Fibroblast of mammary gland (primary cell): ENCODE measurements at places on chromosomes 6 and 20.

GRCh38 chr6:75204217-75204958 is 1.5 kb downstream of the COL12A1 start:
- DNase-seq: peak; percentile 96

DNA sequence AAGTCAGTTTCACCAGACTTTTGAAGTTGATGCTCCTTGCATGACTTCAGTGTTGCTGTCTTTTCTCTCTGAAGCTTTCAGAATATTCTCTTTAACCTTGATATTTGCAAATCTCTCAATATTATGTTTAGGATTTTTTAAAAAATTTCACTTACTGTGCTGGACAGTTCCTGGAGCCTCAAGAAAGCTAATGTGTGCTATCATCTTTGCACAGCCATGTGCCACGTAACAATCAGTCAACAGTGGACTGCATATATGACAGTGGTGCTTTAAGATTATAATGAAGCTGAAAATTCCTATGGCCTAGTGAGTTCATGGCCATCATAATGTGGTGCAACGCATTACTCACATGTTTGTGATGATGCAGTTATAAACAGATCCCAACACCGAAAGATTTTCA is 59.1 kb upstream of the OGFRL1 start:
- no peak for DNase-seq

DNA sequence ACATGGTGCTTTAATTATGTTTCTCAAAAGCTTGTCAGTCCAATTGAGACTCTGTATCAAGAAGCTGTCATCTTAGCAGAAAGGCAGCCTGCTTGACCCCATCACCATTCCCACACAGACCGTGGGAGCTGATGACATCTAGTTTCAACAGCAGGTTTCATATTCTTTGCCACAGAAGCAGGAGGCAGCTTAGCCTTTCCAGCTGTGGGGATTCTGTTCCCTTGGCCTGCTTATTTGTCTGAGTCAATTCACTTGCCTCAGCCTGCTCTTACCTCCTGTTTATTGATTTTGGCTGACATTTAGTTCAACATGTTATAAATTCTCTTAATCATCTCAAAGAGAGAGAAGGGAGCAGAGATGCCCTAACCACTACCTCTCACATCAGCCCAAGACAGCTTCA is 527.7 kb downstream of the ADGRB3 start:
- DNase-seq: peak; percentile 1

- DNase-seq: no peak
Measured at GRCh38 chr6:128754658-128755256, 128.2 kb upstream of the LAMA2 start.

DNA sequence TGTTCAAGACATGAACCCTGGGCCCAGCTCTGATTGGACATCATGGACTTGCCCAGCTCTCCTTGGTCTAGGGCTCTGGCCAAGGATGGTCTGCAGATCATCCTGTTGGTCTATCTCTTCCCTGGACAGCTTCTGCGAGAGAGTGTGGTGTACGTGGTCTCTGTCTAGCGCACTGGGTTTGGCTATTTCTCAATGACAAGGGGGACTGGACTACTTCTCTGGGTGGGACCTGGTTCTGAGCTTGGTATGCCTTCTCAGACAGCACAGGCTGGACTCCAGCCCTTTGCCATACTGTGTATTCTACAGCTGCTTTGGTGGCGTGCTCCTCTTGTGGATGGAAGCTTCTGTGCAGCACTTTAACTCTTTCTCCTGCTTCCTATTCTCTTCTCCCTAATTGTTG is 8.5 kb upstream of the RAET1E start:
- DNase-seq: no peak

GRCh38 chr6:134435814-134436280 is 117.9 kb upstream of the SGK1 start:
- no peak for DNase-seq

GRCh38 chr6:46690911-46691451 is 3.3 kb downstream of the TDRD6 start:
- peak; percentile 7 for DNase-seq

- DNase-seq: peak; percentile 61
Measured at GRCh38 chr6:137967689-137968454, 100.8 kb downstream of the TNFAIP3 start.

- no peak for DNase-seq
Measured at GRCh38 chr6:89494131-89494793, 61.3 kb downstream of the ANKRD6 start.

DNA sequence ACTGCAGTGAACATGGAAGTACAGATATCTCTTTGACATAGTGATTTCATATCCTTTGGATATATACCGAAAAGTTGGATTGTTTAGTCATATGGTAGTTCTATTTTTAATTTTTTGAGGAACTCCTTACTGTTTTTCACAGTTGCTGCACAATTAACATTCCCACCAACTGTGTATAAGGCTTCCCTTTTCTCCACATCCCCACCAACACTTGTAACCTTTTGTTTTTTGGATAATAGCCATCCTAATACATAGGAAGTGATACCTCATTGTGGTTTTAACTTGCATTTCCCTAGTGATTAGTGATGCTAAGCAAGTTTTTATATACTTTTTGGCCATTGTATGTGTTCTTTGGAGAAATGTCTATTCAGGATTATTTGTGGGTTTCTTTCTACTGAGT is 45.1 kb upstream of the TENT5A start:
- DNase-seq: peak; percentile 17

DNA sequence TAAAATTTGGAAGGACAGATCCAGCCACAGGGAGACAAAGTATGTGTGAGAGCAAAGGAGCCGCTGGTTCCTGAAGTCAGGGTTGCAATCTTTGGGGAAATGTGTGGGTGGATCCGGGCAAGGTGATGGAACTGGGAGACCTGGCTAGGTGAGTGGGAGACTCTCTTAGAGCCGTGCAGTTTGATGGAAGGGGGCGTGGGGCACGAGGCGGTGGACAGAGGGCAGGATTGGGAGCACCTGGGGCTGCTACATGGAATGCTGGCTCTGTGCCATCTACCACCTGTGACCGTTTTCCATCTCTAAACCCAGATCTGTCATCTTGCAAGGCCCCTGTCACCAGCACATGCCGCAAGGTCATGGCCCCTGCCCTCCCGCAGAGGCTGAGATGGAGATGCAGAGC is 268.4 kb downstream of the SMOC2 start:
- no peak for DNase-seq

DNA sequence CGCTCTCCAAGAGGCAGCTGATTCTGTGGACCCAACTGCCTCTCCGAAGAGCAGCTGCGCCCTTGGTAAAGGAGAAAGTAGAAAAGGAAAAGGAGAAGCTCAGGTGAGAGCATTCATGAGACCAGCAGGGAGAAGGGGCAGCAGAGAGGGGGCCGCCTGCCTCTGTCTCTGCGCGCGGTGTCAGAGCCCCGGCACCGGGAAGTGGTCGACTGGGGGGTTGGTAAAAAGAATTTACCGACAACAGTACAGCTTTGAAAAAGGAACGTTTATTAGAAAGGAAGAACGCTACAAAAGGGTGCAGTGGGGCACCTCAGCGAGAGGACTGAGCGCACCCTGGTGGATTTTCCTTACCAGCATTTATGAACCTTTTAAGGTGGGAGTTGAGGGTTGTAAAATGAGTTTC is 61.9 kb downstream of the GPR6 start:
- peak; percentile 24 for DNase-seq

GRCh38 chr6:17361013-17361412 is 32.4 kb upstream of the CAP2 start:
- DNase-seq: no peak

DNA sequence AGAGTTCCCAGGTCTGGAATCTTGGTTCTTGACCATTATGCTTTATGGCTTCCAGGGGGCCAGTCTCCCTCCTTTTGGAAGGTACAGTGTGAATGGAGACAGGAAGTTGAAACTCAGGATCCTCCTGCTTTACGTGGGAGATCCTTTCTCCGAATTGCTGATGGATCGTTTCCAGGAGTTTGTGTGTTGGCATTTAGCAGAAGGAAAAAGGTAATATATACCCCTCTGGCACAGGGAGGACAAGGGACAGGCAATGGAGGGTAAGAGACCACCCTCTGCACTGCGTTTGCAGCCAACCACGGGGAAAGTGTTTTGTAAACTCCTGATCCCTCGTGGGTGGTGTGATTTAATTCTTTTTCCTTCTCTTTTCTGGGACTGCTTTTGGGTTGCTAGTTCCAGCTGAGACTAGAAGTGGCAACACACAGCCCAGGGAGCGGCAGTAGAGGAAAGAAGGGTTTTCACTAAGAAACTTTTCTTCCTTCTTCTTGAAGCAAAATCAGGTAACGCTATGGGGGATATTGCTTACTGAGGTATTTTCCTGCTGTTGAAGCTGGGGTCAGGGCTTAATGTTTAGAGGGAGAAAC is 257.6 kb upstream of the SUPT3H start:
- no peak for DNase-seq

- DNase-seq: no peak
Measured at GRCh38 chr6:138987080-138987642, 892 bp downstream of the REPS1 start.

DNA sequence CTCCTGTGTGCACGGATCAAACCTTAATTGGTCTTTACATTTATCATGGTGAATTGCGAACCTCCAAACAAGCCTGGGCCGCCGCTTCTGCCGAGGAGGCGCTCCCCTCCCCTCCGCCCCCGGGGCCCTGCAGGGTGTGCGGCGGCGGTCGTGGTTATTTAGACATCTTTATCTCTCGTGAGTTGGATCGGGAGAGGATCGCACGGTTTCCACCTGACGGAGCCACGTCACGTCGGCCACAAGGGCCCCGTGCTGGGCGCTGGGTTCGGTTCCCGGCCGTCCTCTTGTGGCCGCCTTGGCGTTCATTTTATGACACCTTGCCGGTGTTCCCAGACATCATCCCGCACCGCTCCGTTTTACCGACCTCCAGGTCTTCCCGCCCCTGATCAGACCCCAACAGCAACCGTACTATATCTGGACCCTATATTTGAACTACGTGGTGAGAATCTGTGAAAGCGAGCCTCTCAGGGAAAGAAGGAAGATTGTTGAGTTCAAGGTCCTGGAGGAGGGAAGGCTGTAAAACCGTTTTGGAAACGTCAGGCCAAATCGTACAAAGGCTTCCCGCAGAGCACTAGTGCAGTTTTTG is 1.3 kb upstream of the CNR1 start:
- no peak for DNase-seq

DNA sequence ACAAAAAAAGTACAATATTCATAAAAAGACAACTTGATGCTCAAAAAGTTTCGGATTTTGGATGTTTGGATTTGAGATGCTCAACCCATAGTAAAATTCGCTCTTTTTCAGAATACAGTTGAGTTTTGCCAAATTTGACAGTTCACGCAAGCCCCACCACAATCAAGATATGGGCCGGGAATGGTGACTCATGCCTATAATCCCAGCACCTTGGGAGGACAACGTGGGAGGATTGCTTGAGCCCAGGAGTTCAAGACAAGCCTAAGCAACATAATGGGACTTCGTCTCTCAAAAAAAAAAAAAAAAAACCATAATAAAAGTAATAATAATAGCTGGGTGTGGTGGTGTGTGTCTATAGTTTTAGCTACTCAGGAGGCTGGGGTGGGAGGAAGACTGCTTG is 51.3 kb downstream of the PHF20 start:
- DNase-seq: no peak

GRCh38 chr20:2653556-2654383 is 1.3 kb downstream of the NOP56 start:
- DNase-seq: peak; percentile 12

- DNase-seq: no peak
Measured at GRCh38 chr6:12051861-12052368, 39.8 kb downstream of the HIVEP1 start.

- DNase-seq: no peak
Measured at GRCh38 chr6:35199866-35200265, 13.9 kb upstream of the SCUBE3 start.

DNA sequence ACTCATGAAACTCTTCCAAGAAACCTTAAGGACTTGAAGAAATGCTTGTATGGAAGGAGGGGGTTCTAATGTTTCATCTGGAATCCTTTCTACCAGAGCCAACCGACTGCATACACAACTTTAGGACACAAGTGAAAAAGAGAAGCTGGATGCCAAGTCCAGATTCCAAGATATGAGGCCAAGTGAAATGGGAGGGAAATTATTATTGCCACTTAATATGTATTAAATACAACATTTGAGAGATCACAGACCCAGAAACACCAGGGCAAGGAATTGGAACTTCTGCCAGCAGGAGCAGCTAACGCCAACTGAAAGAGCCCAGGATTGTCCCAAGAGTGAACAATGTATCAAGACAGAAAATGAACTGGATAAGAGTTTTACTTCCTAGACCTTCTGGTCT is 144.2 kb downstream of the ARHGAP18 start:
- DNase-seq: no peak

DNA sequence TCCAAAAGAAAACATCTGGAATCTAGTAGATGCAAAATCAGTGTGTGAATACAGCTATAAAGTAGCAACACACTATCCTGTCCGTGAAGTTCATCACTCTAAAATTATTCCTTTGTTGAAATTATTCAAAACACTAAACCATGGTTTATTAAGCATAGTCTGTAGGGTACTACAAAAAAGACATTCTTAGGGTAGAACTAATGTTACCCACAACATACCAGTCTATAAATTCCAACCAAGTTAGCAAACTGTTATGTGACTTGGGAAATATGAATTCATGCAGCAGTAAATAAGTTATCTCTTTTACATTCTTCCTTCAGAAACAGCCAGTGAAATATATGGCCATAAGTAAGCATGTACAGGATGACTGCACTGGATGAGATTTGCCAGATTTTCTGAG is 580.3 kb upstream of the ADGRB3 start:
- peak; percentile 2 for DNase-seq

DNA sequence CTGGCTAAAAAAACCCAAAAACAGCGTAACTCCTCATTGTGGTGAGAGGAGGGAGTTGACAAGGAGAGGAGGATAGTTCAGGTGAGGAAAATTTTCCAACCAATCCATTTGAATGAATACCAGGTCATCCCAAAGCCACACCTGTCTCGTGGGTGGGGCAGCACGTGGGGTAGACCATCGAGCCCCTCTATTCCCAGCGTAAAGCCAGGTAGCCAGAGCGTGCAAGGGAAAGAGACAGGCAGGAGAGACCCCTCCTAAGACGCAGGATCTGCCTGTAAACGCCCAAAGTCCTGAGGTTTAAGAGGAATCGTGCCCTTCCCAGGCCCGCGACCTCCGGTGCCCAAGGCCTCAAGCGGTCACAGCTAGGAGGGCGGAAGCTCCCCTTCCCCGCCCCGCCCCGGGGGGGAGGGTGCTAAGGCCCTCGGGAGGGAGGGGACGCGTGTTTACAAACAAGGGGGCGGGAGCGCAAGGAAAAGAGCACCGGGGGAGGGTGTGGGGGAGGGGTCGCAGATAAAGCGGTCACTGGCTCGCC is 712 bp downstream of the RXRB start:
- peak; percentile 55 for DNase-seq

DNA sequence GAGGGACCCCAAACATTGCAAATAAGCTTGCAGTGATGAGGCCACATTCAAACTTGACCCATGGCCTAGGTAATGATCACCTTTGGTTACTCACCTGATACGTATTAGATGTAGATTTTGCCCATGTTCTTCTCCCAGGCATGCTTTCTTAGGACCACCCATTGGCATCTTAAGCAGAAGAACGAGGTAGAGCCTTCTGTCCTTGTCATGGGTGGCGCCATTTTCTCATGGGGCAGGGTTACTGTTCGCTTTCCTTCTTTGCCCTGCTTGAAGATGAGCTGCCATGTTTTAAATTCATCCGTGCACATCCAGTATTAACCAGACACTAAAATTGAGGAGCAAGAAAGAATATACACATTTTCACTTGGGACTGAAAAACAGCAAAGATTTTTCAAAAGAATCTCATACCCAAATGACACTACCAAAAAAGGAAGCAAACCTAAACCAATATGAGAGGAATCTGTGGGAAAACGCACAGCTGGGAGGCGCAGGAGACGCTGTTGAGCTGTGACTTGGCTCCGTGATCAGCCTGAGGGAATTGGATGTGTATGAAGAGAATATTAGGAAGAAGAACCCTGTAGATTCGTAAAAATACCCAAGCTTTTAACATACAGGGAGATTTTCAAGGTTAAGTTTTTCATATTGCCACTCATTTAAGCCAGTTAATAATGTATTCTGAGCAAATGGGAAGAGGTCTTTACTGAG is 36.6 kb downstream of the GMPR start:
- no peak for DNase-seq
